ENCODE measurements at places on chromosomes 11 and 22.
A peak's percentile ranks its signal among the peaks of the same experiment; 100 is the strongest.

GRCh38 chr11:60127311-60127811 is 38.9 kb downstream of the MS4A2 start:
- DNase-seq: peak; percentile 72

- peak; percentile 4 for DNase-seq
Observed at GRCh38 chr11:17906436-17906835, 106.4 kb downstream of the SERGEF start.

DNA sequence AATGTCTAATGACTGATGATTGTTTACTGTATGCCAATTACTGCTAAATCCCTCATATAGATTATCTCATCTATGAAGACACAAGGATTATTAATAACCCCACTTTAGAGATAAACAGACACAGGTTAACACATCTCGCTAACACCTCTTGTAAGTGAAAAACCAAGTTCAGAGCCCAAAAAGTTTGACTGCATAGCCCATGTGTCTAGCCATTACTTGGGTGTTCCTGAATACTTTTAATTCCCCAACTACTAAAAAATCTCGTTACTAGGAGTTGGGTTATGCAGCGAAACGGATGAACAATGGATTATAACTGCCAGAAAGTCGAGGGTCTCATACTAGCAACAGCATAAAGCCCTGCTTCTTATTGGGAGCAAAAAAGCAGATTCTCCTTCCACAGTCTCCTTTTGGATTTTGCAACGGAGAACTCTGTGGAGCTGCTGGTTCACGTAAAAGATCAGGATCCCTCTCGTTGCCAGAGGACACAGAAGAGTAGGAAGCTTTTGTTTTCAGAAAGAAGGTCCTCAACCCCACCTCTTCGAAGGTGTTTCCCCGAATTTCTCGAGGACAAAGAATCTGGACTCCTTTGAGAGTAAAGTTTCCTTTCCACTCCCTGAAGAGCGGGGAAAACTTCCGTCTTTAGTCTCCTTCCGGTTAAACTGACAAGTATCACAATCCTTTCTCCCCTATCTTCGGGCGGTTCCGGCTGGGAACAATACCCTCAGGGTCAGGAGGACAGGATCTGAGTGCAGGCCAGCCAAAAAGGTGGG is 979 bp downstream of the ZBED5 start:
- peak; percentile 71 for DNase-seq

GRCh38 chr11:95652002-95652472 is 137.5 kb downstream of the FAM76B start:
- DNase-seq: peak; percentile 54

GRCh38 chr11:101445761-101446160 is 138.0 kb downstream of the TRPC6 start:
- no peak for DNase-seq

DNA sequence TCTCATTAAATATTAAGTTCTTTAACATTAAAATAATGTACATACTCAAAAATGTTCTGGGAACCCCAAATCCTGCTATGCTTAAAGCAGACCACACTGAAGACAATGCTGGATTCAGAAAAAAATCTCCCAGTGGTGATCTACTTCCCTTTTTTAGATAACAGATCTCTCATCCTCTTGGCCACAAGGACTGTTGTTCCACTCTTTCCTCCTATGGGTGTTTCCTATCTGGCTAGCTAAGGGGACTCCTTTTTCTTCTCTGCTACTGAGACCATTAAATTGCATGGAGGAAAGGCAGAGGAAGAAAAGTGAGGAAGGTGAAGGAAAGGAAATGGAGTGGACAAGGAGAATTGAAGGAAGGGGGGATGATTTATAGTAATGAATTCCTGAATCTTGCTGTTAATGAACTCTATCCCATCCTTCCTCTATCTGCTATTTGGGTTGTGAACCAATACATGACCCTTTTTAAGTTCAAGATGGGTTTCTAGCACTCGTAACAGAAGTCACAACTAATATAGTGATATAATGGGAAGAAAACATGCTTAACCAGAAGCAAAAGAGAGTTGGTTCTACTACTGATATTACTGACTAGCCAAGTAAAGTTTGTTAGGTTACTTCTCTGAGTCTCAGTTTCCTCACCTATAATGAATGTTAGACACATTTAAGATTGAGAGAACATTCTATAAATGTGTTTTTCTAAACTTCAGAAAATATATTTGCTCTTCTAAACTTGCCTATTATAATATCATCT is 53.2 kb downstream of the PIK3C2A start:
- DNase-seq: no peak

GRCh38 chr11:67492801-67493547 is 10.1 kb downstream of the AIP start:
- no peak for DNase-seq

GRCh38 chr22:39204216-39204615 is 40.6 kb downstream of the PDGFB start:
- no peak for DNase-seq

DNA sequence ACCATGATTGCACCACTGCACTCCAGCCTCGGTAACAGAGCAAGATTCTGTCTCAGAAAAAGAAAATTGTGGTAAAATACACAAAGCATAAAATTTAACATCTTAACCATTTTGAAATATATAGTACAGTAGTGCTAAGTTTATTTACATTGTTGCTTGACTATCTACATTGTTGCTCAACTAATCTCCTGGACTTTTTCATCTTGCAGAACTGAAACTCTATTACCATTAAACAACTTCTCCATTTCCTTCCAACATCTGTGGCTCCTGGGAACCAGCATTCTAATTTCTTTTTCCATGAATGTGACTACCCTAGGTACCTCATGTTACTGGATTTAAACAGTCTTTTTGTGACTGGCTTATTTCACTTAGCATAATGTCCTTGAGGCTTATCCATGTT is 13.5 kb upstream of the VWA5A start:
- DNase-seq: no peak

DNA sequence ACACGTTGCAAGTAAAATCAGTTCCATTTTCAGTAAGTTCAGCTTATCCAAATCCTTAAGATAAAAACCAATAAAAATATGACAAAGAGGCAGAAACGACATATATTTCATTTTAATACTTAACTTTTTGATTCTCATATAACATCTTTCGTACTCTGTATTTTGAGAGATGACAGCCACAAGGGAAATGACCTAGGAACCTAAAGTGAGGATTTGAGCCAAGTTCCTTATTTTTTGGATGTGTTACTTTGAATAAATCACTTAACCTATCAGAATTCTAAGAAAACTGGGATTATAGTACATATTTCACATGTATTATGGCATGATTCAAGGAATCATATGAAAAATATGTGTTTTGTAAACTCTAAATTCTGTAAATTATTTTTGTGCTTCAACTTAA is 143.6 kb upstream of the TRPC6 start:
- no peak for DNase-seq

GRCh38 chr11:131454989-131455388 is 84.6 kb downstream of the NTM start:
- DNase-seq: no peak

GRCh38 chr11:11220786-11221185 is 132.3 kb downstream of the CSNK2A3 start:
- no peak for DNase-seq

DNA sequence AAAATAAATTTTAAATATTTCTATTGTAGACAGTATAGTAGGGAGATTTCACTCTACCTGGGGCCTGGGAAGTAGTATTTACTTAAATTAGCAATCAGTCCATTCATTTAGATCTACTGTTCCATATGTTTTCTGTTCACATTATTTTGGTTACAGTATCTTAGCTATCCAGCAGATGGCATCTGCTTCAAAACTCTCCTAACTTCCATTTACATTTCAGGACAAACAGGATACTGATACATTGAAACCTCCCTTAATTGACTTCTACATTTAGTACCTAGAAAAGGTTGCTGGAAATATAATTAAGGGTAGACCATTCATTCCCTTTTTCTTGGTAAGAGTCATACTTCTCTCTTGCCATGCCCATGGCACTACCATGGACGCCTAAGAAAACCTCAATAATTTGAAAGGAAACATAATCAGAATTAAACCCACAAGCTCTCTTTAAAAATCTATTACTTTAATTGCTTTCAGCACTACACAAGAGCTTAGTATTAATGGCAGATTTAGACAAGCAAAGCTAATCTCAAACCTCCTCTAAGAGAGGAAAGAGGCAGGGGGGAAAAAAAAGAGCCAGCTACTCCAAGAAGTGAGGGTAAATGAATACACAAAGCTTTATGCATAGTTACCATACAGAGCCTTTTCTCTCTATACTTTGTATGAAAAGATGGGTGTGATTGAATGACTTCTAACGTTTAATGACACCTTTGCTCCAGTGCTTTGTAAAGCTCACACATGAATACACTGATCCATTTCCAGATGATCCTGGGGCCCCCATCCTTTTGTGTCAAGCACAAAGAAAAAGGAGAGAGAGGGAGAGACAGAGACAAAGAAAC is 131.2 kb upstream of the MTMR2 start:
- peak; percentile 36 for DNase-seq

DNA sequence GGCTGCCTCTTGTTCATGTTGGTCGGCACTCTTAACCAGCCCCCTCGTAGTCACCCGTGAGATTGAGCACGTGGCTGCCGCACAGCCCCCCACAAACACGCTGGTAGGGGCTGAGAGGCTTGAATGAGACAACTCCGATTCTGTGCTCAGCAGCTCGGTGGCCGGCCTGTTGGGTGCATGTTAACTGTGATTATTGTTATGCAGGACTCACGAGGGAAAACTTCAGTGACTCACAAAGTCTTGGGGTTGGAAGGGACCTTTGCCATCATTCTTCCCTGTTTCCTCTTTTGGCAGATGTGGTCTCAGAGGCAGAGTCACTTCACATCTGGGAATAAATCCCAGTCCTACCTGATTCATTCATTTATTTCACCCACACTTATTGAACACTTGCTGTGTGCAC is 75.2 kb downstream of the ADAMTS15 start:
- no peak for DNase-seq

GRCh38 chr11:2295971-2296912 is 5.5 kb downstream of the C11orf21 start:
- DNase-seq: no peak

DNA sequence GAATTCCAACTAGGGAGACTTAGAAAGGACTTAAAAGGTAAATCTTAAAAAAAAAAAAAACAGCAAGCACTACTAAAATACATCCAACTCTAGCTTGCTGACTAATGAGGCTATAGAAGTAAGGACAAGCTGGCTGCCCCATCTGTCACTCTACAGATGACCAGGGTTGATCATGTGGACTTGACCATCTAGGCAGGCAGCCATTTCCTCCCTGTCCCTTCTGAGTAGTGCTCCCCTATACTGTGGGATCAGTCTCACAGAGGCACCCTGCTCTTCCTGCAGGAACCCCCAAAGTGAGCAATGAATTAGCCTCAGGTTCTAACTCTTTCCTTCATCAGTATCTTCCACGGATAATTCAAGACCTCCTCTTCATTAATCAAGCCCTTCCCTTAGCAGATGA is 12.3 kb downstream of the SLC1A2 start:
- no peak for DNase-seq
